ENCODE measurements at places on chromosomes 1 and 21.

- no peak for DNase-seq
Observed at GRCh38 chr1:64955097-64956009, 11.0 kb downstream of the JAK1 start.

DNA sequence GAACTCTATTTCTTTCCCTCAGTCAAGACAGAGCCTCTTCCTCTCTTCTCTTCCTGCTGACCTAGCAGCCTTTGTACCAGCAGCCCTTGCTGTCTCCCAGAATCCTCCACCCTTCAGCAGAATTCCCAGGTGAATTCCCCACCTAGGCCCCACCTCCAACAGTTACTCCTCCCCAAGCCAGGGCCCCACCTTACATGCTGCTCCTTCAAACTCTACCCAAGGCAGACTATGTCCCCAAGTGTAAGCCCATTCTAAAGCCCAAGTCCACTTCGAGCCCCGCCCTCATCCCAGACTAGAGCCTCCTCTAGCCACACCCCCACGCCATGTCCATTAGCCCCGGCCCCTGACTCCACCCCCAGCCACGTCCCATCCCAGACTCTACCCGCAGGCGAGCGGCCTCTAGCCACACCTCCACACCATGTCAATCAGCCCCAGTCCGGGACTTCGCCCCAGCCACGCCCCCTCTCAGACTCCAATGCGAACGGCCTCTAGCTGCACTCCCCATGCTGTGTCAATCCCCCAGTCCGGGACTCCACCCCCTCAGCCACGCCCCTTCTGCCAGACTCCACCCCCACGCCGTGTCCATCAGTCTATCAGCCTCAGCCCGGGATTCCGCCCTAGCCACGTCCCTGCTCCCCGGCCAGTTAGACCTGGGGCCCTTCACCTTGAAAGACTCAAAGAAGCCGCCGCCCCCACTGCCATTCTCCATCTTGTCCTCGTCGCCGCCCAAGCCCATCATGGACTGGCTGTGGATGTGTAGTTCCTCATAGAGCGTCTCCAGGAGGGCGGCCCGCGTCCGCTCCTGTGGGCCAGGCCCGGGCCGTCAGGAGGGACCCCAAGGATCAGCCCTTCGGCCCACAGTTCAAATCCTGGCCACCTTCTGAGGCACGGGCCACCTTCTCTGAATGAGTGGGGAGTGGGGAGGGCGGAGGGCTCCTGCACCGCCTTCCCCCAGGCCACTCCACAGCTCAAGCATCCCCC is 61.3 kb downstream of the RAP1GAP start:
- no peak for DNase-seq

DNA sequence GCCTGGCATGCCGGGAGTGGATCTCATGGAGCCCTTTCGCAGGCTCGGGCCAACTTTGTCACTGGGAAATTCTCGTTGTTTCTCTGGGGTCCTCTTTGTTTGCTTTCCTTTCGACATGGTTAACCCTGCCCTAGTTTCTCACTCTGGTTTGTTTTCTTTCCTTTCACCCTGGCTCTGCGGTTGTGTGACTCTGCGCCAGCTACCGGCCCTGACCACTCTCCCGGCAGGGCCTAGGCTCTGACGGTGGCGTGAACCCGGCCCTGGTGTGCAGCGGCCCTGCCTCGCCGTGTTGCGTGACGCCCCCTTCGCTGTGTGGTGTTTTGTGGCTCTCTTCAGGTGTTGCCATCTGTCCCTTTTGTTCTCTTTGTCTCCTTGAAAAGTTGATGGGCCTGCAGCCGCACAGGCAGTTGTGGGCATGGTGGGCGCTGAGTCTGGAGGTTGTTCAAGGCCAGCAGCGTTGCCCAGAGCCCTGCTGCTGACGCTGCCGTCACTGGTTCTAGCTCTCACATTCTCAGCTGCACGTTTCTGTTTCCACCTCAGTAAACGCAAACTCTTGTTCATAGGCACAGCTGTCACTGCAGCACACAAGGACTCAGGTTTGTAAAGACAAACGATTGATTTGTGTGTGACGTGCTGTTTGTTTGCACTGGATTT is 64.6 kb upstream of the DIP2A start:
- no peak for DNase-seq

GRCh38 chr1:204198348-204199340 is 2.4 kb upstream of the KISS1 start:
- DNase-seq: no peak

DNA sequence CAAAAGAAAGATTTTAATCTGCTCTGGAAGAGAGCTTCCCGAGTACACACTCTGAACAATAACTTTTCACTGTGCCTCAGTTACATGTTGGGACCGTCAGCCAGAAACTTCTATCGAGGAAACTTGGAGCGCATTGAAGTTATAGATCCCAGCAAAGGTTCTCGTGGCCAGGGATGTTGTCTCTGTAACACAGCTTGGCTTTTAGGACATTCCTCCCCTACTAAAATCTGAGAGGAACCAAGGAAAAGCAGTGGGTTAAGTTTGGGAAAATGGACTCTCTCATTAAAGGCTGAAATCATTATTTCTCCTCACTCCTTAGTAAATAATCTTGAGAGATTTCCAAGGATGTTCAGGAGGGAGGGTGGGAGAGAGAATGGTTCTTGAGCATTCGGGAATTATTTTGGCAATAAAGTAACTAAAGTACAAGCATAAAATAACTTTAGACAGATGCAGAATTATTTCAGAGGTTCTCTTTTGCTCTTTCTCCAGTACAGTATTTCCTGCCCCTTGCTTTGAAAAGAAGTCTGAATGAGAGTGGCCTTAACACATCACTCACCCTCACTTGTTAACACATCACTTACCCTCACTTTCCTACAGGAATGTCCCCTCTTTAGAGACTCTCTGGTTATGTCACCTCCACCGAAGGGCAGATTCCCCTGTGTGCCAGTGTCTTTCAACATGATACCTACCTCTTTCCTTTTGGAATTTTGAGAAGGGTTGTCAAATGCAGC is 1.8 kb upstream of the NFIA start:
- no peak for DNase-seq

- no peak for DNase-seq
Observed at GRCh38 chr1:209490013-209490412, 93.5 kb upstream of the CAMK1G start.

- no peak for DNase-seq
Observed at GRCh38 chr1:37317870-37318467, 156.4 kb upstream of the ZC3H12A start.

DNA sequence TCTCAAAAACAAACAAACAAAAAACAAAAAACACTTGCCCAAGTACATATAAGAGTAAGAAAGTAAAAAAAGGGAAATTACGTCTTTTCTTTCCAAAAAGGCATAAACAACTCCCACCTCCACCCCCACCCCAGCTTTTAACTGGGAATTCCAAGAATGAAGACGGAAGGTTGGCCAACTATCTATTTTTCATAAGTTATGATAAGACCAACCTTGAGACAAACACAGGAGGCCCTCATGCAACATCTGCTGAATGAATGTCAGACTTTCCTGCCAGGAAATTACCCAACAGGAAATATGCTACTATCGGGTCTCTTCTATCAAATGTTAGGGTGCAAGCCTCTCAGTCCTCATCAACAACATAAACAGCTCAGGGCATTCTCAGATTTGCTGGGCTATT is 1.9 kb downstream of the BSDC1 start:
- no peak for DNase-seq

DNA sequence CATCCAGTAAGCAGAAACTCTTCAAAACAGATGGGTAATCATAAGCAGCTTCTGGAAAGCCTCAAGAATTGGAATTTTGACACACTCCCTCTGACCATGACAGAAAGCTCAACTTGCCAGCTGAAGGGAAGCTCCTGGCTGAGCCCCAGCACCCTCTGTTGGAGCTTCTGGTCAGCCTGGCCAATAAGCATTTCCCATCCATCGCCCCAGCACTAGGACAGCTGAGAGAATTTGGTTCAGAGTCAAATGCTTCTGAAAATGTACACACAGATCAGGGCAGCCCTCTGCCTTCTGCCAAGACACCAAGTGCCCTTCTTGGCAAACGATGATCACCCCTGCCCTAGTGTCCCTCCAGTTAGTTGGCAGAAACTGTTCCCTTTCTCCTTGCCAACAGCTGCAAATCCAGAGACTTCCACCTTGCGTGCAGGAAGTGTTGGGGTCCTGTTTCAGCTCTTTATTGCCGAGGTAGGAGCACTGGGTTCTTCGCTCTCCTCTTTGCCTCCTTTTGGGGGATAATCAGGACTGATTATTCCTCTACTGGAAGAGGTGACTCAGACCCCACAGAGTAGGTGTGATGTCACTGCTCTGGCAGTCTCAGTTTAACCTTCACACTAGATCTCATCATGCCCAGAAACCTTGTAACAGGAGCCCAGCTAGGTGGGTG is 11.9 kb downstream of the PIGV start:
- no peak for DNase-seq

DNA sequence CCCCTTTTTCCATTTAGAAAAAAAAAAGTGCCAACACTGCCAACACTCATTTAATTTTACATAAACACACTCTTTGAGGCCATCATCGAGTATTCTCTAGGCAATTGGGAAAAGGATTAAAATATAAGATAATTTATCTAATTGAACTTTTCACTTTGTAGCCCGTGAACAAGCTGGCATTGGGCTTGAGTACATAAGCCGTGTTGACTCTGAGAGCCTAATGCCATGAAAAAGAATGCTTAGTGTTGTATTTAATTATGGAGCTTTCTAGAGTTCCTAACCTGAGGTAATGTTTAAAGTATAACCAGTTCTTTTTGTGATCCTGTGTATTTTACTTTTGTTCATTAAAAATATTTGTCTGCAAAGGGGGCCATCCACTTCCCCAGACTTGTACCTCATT is 193.8 kb downstream of the LYPLAL1 start:
- DNase-seq: no peak

GRCh38 chr21:46066591-46067331 is 31.2 kb upstream of the COL6A2 start:
- DNase-seq: no peak

DNA sequence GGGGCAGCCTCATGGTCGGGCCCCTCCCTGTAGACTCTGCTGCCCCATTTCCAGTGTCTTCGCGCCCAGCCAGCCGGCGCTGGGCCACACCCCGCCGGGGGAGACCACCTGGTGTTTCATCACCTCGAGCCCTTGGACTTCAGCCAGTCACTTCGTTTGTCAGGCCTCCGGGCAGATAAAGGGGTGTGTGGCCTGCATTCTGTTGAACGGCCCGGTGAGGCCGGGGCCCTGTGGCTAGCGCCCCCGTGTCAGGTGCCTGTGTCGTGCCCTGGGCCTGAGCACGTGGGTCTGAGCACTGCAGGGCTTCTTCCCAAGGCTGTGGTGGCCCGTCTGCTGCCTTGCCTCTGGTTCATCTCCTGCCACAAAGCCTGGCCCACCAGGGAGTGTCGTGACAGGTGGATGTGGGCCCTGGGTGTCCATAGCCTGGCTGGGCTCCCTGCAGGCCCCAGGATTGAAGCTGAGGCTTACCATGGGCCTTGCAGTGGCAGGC is 65.2 kb upstream of the DIP2A start:
- DNase-seq: no peak

GRCh38 chr21:28776251-28776650 is 216.4 kb downstream of the LTN1 start:
- no peak for DNase-seq

GRCh38 chr1:229156872-229157271 is 114.0 kb upstream of the RAB4A start:
- DNase-seq: no peak

DNA sequence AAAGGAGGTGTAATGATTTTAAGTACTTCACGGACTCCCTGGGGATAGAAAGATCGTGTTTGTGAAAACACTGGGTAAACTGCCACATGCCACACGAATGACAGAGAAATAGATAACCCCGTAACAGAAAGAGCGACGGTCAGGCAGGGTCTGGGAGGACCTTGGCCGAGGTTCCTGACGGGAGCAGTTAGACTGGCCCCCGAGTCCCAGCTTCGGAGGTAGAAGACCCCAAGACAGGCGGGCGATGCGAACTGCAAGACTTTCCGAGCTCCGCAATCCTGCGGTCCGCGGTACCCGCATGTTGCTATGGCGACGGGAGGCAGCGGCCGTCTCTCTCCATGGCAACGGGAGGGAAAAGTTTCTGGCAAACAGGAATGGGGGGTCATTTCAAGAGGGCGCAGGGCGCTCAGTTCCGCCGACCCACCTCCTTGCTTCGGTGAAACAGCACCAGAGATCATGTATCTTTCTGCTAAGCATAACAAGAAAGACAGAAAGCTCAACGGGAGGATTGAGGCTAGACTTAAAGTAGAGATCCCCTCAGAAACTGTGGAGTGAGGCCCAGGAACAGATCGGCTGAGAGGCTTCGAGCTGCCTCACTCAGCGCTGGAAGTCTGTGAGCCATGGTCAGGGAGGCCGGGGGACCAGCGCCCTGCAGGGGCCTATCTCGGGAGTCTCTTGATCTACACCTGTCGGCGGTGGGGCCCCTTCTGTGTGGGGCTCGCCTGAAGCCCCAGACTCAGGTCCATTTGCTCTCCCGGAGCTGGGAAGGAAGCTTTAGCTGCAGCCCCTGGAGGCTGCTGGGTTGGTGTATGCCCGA is 685 bp upstream of the SYT6 start:
- no peak for DNase-seq

- no peak for DNase-seq
Observed at GRCh38 chr1:29243023-29243870, 6.9 kb downstream of the PTPRU start.

All from activated CD8-positive, alpha-beta memory T cell treated with anti-CD3 and anti-CD28 coated beads for 1 hour (primary cell).